ENCODE measurements at places on chromosomes 4 and X.

- DNase-seq, result no peak
Observed at GRCh38 chrX:69257499-69258127, 92.4 kb upstream of the PJA1 start.

DNA sequence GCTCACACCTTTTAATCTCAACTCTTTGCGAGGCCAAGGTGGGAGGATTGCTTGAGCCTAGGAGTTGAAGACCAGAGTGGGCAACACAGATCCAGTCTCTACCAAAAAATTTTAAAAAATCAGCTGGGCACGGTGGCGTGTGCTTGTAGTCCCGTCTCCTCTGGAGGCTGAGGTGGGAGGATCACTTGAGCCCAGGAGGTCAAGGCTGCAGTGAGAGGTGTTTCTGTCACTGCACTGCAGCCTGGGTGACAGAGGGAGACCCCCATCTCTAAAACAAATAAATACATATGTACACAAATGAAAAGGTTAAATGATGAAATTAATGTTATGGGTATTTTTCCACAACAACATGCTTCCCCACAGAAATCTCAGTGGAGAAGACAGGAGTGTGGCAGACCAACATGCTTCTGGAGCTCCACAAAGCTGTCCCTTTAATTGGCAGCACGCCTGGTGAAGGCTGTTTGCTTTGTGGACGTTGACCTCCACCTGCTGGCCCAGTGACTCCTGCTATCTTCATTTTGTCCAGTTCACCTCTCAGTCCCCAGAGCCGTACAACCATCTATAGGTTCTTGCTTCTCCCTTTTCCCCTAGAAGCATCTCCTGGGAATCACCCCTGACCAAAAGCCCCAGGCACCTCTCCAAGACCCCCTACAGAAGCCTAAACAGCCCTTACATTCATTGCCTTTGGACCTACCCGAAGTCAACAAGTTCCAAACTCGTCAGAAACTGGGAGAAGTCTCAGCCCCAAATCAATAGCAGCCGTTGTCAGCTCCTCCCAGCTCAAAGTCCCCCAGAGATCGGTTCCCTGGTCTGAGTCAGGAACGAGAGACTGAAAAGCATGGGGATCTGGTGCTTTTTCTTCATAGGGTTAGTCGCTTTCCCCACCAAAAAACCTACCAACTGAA lies 36.4 kb upstream of the CD99 start:
- DNase-seq, result no peak

- DNase-seq, result no peak
Observed at GRCh38 chr4:70818173-70818855, 21.4 kb downstream of the GRSF1 start.

DNA sequence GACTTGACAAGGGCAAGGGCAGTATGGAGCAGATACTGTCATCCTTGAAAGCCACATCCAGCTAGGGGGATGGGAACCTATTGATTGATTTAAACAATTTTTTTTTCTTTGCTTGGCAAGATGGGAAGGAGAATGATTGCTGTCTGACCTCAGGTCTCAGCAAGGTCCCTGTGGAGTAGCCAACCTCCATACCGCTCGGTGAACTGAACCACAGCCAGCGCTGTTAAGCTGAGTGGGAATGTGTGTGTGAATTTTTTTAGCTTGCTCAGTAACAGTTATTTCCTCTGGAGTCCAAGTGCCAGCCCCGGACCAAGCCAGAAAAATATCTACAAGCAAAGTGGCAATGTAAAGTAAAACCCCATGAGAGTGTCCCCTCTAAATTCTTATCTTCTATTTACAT lies 25.9 kb downstream of the DCX start:
- no peak for DNase-seq

GRCh38 chr4:147336252-147336651 lies 144.6 kb upstream of the EDNRA start:
- DNase-seq, result no peak

DNA sequence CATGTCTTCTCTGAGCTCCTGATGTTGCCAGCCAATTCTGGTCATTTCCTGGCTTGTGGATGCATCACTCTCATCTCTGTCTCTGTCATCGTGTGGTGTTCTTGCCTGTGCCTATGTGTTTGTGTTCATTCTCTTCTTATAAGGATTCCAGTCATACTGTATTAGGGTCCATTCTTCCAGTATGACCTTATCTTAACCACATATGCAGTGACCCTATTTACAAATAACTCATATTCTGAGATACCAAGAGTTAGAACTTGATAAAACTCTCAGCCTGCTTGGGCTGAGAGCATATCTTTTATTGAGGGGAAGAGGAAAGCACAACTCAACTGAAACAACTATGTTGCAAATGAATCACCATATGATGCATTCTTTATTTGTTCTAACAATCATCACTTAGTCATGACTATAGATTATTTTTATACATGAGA lies 189.0 kb upstream of the ANXA10 start:
- DNase-seq, result no peak

- no peak for DNase-seq
Observed at GRCh38 chrX:81120936-81121371, 80.8 kb downstream of the HMGN5 start.

- no peak for DNase-seq
Observed at GRCh38 chrX:11187001-11187400, 75.9 kb downstream of the HCCS start.

GRCh38 chr4:171478181-171478580 lies 335.0 kb upstream of the GALNTL6 start:
- DNase-seq, result no peak

DNA sequence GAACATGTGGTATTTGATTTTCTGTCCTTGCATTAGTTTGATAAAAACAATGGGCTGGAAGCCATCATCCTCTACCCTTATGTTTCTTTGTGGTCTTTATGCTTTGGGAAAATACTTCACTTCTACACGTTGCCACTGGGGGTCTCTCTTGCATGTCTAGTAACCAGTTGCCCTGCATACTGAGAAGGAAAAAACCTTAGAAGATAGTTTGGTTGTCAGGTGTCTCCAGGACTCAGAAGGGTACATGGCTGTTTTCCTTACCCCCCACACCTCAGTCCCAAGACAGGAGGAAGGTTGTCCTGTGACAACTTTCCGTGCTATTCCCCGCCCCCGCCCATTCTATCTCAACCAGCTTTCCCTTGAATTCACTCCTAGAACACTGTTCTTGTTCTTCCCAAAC lies 62.1 kb upstream of the LANCL3 start:
- no peak for DNase-seq

DNA sequence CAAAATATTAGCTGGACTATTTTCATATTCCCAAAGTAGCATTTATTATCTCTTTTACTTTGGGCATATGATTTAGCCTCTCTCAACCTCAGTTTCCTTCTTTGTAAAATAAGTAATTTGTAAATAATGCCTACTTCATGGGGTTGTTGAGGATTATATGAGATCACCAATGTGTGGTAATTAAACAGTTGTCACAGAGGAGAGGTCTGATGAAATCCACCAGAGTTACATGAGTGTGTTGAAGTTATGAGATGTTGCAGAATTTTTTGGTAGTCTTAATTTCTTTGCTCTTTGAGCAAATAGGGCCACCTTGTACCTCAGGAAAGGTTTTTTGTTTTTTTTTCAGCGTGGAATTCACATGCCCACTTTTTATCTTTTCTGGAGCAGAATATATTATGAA lies 1.4 kb downstream of the COX7B start:
- DNase-seq, result no peak

- peak; percentile 43 for DNase-seq
Observed at GRCh38 chr4:139083607-139083955, 68.0 kb downstream of the NOCT start.

GRCh38 chr4:165580351-165580905 lies 201.6 kb downstream of the CPE start:
- peak; percentile 34 for DNase-seq

- peak; percentile 11 for DNase-seq
Observed at GRCh38 chrX:20968996-20969395, 405.2 kb upstream of the CNKSR2 start.

GRCh38 chr4:168560184-168561180 lies 63.6 kb downstream of the PALLD start:
- DNase-seq, result no peak

DNA sequence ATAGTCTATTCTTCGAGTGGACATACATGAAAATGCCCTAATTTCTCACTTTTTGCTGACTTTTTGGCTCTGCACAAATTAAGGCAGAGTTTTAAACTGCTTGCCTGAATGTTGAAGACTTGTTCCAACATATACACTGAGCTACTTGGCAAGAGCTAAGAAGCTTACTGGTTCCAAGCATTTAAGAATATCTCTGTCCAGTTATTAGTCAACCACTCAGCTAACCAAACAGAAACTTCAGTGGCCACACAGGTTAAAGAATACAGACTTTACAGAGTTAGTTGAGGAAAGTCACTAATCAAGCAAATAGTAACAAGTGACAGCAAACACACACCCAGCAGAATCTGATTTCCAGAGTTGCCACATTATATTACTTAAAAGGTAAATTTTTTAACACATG lies 35.5 kb downstream of the AMER1 start:
- no peak for DNase-seq

DNA sequence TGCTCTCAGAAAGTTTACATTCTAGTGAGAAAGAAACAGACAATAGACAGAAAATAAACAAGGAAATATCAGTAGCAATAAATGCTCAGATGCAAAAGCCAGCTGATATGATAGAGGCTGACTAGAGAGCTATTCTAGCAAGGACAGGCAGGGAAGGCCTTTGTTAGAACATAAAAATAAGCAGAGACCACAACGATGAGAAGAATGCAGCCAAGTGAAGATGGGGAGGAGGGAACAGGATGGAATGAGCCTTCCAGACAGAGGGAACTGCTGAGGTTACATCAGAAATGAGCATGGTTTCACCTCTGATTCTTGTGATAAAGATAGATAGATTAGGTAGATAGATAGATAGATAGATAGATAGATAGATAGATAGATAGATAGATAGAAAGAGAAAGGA lies 7.6 kb upstream of the SOWAHB start:
- no peak for DNase-seq

DNA sequence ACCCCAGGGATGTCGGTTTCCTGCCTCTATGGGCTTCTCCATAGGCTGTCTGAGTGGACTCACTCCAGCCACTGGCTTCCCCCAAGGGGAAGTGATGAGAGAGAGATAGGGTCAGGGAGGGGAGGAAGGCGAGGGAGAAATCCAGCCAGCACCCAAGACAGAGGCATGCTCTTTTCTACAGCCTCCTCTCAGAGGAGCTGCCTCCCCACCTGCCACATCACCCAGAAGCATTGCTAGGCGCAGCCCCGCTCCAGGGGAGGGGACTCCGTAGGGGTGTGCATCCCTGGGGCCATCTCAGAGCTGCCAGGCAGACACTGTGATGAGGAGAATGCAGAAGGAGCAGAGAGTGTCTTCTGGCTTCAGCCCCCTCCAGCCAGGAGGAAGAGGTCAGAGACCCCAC lies 109.5 kb upstream of the NKX1-1 start:
- no peak for DNase-seq

DNA sequence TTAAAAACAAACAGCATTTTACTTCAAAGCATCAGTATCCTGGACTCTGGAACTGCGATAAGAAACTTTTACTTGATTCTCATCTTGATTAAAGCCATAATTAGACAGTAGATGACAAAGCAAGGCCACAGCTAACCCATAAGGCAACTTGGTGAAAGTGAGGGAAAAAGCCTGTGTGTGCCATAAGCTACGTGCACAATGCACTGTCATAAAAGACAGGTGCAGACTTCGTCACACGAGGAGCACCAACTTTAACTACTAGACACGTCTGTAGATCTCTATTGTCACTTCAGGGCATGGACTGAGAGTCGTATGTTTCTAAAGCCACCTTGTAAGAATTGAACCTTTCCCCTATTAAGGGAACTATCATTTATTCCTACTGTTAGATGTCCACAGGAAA lies 13.1 kb downstream of the CTPS2 start:
- no peak for DNase-seq

- no peak for DNase-seq
Observed at GRCh38 chrX:67734111-67734753, 190.4 kb downstream of the AR start.

- DNase-seq, result no peak
Observed at GRCh38 chrX:80181079-80181478, 166.5 kb downstream of the TBX22 start.

DNA sequence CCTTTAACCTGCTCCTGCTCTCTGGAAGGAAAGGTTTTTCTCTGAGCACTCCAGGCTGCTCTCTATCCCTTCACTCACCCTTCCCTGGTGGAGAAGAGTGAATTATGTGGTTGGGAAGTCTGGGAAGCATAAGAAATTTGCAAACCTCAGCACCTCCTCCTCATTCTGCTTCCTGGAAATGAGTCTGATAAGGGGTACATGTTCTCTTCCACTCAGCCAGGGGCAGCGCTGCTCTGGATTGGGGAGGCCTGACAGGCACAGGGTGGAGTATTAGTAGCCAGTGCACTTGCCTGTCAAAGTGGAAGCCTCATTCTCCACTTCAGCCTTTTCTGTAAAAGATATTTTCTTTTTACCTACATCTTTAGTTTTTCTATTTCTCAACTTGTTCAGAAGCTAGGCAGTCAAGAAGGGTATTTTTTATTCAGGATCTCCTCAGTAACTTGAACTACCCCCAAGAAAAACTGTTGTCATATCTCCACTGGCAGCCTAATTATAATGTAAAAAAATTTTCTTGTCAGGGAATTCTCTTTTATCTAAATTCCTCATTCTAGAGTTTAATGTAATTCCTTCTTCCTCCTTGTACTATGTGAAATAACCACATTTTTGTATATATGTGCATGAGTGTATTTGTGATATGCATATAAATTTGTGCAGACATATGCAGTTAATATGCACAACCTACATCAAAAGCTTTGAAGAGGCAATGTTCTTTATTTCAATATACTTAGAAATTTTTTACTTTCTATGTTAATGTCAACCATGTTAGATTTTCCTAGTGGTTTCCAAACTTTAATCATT lies 15.3 kb downstream of the ADAMTS3 start:
- DNase-seq, result no peak

DNA sequence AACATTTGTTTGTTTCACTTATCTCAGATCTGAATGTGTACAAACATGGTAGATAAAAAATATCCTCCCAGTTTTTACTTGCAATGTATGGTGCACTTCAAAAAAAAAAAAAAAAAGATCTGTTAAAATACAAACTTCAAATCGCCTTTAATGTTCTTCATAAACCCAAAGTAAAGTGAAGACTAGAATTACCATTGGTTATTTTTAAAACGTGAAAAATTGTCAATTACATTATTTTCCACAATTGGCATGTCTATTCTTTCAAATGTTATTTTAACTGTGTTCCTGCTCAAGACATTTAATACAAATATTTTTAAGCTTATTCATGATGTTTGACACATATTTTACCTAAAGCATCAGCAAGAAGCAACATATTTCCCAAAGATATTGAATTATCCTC lies 5.0 kb downstream of the NKX6-1 start:
- no peak for DNase-seq

DNA sequence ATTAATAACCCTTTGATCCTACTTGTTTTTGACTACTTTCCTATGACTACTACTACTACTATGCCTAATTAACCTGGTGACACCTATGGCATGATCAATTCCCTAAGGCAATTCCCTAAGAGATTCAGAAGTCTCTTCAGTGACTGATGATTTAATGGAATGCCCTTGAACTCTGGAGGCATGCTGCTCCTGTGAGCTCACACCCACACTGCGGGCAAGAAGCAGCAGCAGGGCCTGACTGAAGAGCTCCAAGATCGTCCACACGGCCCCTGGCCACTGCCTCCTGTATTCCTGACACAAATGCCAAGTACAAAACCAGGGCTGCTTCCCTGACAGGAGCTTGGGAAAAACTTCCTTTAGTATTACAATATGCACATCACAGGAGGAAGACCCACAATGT lies 74.2 kb upstream of the STS start:
- no peak for DNase-seq

Measured in HTR-8/SVneo (cell line).